ENCODE measurements at places on chromosomes 6 and 20. TPM values are rescaled to one million over a fixed set of nuclear protein-coding genes. Genes with fewer than 3 reads are reported as not detected.

The WFDC10B gene
- not detected for total RNA-seq

The POU3F2 gene
- not detected for total RNA-seq

The CLIC5 gene
- 6.0 TPM for total RNA-seq

The PCMTD2 gene
- 74.5 TPM for total RNA-seq

The POU5F1 gene
- total RNA-seq = 0.34 TPM

The RIPPLY2 gene
- total RNA-seq = not detected

The SLA2 gene
- 103 TPM for total RNA-seq

DNA sequence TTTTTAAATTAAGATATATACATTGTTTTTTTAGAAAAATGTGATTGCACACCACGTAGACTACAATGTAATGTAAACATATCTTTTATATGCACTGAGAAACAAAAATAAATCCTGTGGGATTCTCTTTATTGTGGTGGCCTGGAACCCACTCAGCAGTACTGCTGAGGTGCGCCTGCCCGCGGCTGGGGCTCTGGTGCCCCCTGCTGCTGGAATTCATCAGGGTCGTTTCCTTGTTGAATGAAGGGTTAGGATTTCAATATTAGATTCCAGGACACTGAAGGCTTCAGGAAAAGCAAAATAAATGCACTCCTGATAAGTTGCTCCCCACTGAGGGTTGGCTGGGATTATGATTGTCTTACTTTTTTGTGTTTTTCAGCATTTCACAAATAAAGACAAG, 175.8 kb upstream of the GGTLC1 start:
- H3K27ac ChIP-seq = no peak overlapping the region
- no peak overlapping the region for H3K4me3 ChIP-seq
- peak; percentile 48 for DNase-seq
- H3K36me3 ChIP-seq = no peaks in the 10 kb centered on the region
- H3K4me1 ChIP-seq = peaks cover 3% of the 10 kb centered on the region
- peaks cover 2% of the 10 kb centered on the region for H3K27me3 ChIP-seq

GRCh38 chr6:82624251-82624650, 260.6 kb downstream of the TPBG start:
- DNase-seq = no peak
- H3K27me3 ChIP-seq = no peaks in the 10 kb centered on the region
- H3K27ac ChIP-seq = no peak overlapping the region
- no peaks in the 10 kb centered on the region for H3K4me1 ChIP-seq

GRCh38 chr6:147759093-147759492, 250.6 kb downstream of the SAMD5 start:
- H3K4me3 ChIP-seq = no peak overlapping the region
- no peaks in the 10 kb centered on the region for H3K4me1 ChIP-seq
- no peak overlapping the region for H3K27ac ChIP-seq
- no peak for DNase-seq

DNA sequence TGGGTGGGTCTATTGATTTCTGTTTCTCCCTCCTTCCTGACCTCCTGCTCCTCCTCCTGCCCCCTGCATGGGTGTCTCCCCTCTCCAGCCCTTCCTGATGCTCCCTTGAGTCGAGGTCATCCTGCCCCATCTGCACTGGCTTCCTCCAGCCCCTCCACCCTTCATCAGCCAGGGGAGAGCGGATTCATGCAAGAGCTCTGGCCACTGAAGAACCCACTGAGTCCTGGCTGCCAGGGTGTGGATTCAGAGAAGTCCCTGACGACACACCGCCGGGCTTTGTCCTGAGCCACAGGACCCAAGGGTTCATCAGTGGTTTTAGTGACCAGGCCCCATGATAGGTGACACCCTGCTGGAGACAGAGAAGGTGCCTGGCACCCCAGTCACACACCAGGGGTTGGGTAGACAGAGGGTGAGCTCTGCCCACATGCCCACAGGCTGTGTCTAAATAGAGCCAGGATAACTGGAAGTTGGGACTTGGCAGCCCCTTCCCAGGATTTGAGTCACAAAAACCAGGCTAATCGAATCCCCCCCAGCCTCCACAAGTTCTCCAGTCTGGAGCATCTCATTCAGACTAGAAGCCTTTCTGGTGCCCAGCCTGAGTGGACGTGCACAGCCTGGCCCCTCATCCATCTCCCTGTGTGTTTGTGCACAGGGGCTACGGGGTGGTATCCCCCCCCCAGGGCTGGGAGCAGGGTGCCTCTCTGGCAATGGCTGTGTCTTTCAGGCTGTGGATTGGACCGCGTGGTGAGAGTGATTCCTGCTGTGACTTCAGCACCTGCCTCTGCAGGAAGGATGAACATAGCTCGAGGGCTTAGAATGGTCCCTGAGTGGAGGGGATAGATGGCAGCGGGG, 1.2 kb downstream of the GFRA4 start:
- H3K36me3 ChIP-seq = peaks cover 1% of the 10 kb centered on the region
- peaks cover 65% of the 10 kb centered on the region for H3K27me3 ChIP-seq
- H3K4me1 ChIP-seq = peaks cover 31% of the 10 kb centered on the region

GRCh38 chr6:30155520-30156261, 5.3 kb downstream of the TRIM10 start:
- H3K27me3 ChIP-seq = peaks cover 19% of the 10 kb centered on the region
- H3K4me1 ChIP-seq = peaks cover 13% of the 10 kb centered on the region
- DNase-seq = no peak
- no peaks in the 10 kb centered on the region for H3K36me3 ChIP-seq
- no peak overlapping the region for H3K4me3 ChIP-seq
- no peak overlapping the region for H3K27ac ChIP-seq

- no peak for DNase-seq
- no peak overlapping the region for H3K27ac ChIP-seq
- no peak overlapping the region for H3K4me3 ChIP-seq
- peaks cover 2% of the 10 kb centered on the region for H3K36me3 ChIP-seq
- H3K27me3 ChIP-seq = peaks cover 5% of the 10 kb centered on the region
- H3K4me1 ChIP-seq = no peaks in the 10 kb centered on the region
These were observed 46.6 kb upstream of the PTPRK start for GRCh38 chr6:128567029-128567428.

DNA sequence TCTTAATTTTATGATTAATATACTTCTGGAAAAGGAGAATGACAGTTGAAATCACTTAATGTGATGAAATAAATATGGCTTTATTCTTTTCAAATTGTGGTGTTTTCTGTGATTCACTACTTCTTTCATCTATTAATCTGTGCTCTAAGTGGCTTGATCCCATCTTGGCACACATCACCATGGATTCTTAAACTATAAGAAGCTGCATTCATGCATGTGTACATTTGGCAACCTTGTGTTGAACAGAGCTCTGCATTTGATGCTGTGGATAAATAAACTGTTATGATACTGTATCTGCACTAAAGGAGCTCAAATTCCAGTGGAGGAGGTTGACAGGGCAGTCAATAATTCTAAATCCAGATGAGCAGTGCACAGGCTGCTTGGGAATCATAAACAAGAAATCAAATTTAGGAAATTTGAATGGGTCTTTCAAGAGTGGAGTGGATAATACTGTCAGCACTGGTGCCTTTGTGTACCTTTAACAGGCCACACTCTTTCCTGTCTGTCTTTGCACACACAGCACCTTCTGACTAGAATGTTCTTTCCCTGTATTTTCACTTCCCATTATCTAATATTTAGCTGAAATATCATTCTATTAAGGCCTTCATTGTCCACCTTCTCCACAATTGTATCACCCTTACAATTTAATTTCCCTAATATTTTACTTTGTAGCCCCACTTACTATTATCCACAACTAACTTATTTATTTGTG, 252.9 kb downstream of the GRM1 start:
- no peaks in the 10 kb centered on the region for H3K27me3 ChIP-seq
- no peak overlapping the region for H3K4me3 ChIP-seq
- no peak overlapping the region for H3K27ac ChIP-seq
- DNase-seq = no peak

DNA sequence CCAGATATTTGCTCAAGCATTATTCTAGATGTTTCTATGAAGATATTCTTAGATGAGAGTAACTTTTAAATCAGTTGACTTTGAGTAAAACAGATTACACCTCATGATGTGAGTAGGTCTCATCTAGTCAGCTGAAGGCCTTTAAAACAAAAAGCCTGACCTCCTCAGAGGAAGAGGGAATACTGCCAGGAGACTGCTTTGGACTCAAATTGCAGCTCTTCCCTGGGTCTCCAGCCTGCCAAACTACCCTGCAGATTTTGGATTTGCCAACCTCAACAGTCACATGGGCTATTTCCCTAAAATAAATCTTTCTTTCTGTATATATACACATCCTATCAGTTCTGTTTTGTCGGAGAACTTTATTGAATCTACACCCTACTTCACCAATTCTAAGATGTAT, 182.5 kb upstream of the TENT5A start:
- no peaks in the 10 kb centered on the region for H3K27me3 ChIP-seq
- no peak overlapping the region for H3K4me3 ChIP-seq
- DNase-seq = no peak
- H3K27ac ChIP-seq = no peak overlapping the region
- no peaks in the 10 kb centered on the region for H3K36me3 ChIP-seq

GRCh38 chr6:41257369-41258195, 28.9 kb downstream of the TREM1 start:
- peaks cover 17% of the 10 kb centered on the region for H3K27me3 ChIP-seq
- DNase-seq = no peak
- no peak overlapping the region for H3K4me3 ChIP-seq

- DNase-seq = no peak
- peak overlapping the region; percentile 42 for H3K27ac ChIP-seq
- H3K27me3 ChIP-seq = peaks cover 20% of the 10 kb centered on the region
- no peaks in the 10 kb centered on the region for H3K36me3 ChIP-seq
- peak overlapping the region; percentile 49 for H3K4me3 ChIP-seq
These were observed 115.2 kb upstream of the RNF24 start for GRCh38 chr20:4130404-4131189.

DNA sequence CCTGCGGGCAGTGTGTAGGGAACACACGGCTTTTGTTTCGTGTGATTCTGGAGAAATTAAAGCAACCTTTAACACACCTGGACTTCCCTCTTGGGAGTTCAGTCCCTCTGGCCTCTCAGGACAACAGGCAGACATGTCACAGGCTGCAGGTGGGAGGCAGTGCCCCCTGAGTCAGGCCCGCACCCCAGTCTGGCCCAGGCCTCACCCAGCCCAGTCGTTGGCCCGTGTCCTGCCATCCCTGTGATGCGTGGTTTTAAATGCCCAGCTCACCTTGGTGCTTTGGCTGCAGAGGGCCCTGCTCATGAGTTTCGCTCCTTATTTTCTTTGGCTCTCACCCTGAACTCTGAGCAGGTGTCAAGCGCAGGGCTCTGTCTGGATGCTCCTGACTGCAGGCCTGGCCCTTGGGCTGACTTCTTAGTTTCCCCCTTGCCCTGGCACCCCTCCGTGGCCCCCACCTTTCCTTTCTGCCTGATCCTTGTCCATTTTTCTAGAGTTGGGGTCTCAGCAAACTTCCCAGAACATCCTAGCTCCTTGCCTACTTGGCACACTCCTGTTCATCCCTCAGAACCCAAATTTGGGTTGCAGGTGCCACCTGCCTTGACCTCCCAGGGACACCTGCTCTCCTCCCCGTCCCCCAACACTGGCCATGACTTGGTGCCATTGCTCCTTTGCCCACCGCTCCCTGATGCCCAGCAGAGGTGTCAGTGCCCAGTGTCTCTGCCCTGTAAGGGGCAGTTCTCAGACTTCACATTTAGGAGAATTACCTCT, 2.2 kb upstream of the CABLES2 start:
- no peaks in the 10 kb centered on the region for H3K36me3 ChIP-seq
- no peak overlapping the region for H3K4me3 ChIP-seq
- peaks cover 11% of the 10 kb centered on the region for H3K4me1 ChIP-seq

- H3K27me3 ChIP-seq = no peaks in the 10 kb centered on the region
- no peak for DNase-seq
- no peaks in the 10 kb centered on the region for H3K4me1 ChIP-seq
- no peak overlapping the region for H3K27ac ChIP-seq
- no peaks in the 10 kb centered on the region for H3K36me3 ChIP-seq
These were observed 325.6 kb downstream of the BTBD3 start for GRCh38 chr20:12243327-12243726.

- H3K27me3 ChIP-seq = peaks cover 22% of the 10 kb centered on the region
- H3K4me3 ChIP-seq = no peak overlapping the region
- no peaks in the 10 kb centered on the region for H3K36me3 ChIP-seq
- H3K27ac ChIP-seq = no peak overlapping the region
These were observed 173.7 kb upstream of the LRFN2 start for GRCh38 chr6:40760887-40761286.

DNA sequence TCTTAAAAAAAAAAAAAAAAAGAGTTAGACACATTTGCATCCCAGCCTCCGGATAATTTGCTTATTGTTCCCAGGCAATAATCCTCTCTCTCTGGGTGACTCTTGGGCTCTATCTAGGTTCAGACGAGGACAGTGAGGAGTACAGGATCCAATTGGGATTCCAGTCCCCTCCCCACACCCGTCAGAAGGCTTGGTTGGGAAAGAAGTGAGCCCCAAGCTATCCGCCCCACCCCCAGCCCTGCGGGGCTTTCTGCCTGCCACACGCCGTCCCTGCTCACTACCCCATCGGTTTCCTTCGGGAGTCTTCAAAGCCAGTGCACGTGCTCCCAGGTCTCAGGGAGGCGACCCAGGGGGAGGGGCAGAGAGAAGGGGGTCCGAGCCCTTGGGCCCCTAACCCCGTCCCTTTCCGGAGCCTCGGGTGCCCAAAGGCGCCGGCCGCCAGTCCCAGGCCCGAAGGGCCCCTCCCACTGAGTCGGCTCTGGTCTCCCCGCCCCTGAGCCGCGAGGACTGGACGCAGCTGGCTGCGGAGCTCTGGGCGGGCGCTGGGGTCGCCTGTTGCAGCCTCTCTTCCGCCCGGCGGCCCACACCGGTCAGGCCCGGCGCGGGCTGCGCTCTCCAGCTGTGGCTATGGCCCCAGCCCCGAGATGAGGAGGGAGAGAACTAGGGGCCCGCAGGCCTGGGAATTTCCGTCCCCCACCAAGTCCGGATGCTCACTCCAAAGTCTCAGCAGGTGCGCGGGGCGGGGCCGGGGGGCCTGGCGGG, 2.5 kb downstream of the MYMX start:
- H3K27me3 ChIP-seq = peaks cover 11% of the 10 kb centered on the region
- peak; percentile 56 for DNase-seq
- no peaks in the 10 kb centered on the region for H3K36me3 ChIP-seq
- no peak overlapping the region for H3K27ac ChIP-seq
- H3K4me3 ChIP-seq = peak overlapping the region; percentile 60
